Stomach (tissue), 19 donors: ENCODE measurements at places on chromosomes 3 and 15. TPM values are rescaled to one million over a fixed set of nuclear protein-coding genes. Genes with fewer than 3 reads are reported as not detected.

GRCh38 chr3:182241766-182242488, 530.2 kb downstream of the SOX2 start:
- H3K36me3 ChIP-seq = no peaks in the 10 kb centered on the region
- H3K27me3 ChIP-seq = no peaks in the 10 kb centered on the region
- DNase-seq = no peak
- H3K27ac ChIP-seq = peak overlapping the region; percentile 56
- H3K4me3 ChIP-seq = no peak overlapping the region
- no peaks in the 10 kb centered on the region for H3K4me1 ChIP-seq

DNA sequence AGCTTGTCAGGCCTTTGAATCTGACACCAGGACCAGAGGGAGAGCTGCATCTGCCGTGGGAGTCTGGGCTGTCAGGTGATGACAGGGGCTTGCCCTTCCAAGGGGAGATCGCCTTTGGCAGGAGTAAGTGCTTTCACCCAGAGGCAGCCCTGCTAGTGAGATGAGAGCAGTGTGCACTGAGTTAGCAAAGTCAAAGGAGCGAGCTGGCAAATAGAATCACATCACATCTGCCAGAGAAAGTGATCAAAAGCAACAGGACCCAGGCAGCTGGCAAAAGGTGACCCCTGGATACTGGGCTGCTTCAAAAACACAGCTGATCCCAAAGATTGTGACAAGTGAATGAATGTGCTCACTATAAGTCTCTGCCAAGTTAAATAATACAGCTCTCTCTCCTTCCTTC, 36.1 kb upstream of the PYDC2 start:
- H3K36me3 ChIP-seq = no peaks in the 10 kb centered on the region
- H3K27ac ChIP-seq = no peak overlapping the region
- DNase-seq = no peak
- H3K4me3 ChIP-seq = no peak overlapping the region
- H3K4me1 ChIP-seq = no peaks in the 10 kb centered on the region

The GATA2 gene
- total RNA-seq = 2.6 TPM

The CDC25A gene
- 1.3 TPM for total RNA-seq

DNA sequence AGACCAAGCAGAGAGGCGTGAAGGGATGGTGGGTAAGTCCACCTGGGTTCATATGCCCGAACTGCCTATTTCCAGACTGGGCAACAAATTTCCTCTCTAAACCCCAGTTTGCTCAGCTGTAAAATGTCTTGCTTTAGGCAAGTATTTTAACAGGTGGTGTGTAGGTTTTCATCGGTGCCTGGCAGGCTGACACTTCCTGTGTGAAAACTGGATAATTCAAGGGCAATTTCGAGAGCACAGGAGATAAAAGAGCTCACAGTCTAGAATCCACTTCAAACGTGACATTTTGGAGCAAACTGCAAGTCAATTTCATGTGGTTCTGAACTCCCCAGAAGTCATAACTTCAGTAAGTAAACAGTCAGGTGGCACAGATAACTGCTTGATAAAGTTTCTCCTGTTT, 112.2 kb downstream of the OXNAD1 start:
- no peaks in the 10 kb centered on the region for H3K27me3 ChIP-seq
- DNase-seq = peak; percentile 41
- no peak overlapping the region for H3K27ac ChIP-seq
- no peak overlapping the region for H3K4me3 ChIP-seq
- H3K4me1 ChIP-seq = peaks cover 19% of the 10 kb centered on the region
- H3K36me3 ChIP-seq = no peaks in the 10 kb centered on the region

GRCh38 chr3:176430244-176431037, 766.8 kb downstream of the TBL1XR1 start:
- no peaks in the 10 kb centered on the region for H3K27me3 ChIP-seq
- no peak for DNase-seq
- no peak overlapping the region for H3K4me3 ChIP-seq
- no peaks in the 10 kb centered on the region for H3K36me3 ChIP-seq
- H3K27ac ChIP-seq = no peak overlapping the region

DNA sequence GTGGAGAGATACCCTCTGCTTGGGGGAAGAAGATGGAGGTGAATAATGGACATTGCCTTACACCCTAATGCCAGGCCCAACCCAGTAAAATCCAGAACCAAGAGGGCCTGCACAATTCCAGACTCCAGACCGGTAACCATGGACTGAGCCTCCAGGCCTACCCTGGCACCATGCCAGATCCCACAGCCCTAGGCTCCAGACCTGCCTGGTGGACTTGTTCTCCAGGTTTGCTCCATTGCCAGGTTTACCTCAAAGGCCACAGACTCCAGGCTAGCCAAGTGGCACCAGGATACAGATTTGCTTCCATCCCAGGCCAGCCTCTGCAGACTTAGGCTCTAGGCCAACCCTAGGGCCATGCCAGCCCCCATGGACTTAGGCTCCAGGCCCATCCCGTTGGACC, 14.0 kb downstream of the PLCH1 start:
- no peak overlapping the region for H3K4me3 ChIP-seq
- no peaks in the 10 kb centered on the region for H3K36me3 ChIP-seq
- no peak for DNase-seq
- no peaks in the 10 kb centered on the region for H3K4me1 ChIP-seq
- H3K27me3 ChIP-seq = no peaks in the 10 kb centered on the region
- no peak overlapping the region for H3K27ac ChIP-seq

The ZNF774 gene
- 2.6 TPM for total RNA-seq

GRCh38 chr3:194497799-194498575, 11.2 kb upstream of the ATP13A3 start:
- H3K36me3 ChIP-seq = no peaks in the 10 kb centered on the region
- no peak overlapping the region for H3K27ac ChIP-seq
- peaks cover 8% of the 10 kb centered on the region for H3K4me1 ChIP-seq
- no peak overlapping the region for H3K4me3 ChIP-seq
- H3K27me3 ChIP-seq = no peaks in the 10 kb centered on the region
- no peak for DNase-seq
